ENCODE measurements at places on chromosomes 6 and 20.

DNA sequence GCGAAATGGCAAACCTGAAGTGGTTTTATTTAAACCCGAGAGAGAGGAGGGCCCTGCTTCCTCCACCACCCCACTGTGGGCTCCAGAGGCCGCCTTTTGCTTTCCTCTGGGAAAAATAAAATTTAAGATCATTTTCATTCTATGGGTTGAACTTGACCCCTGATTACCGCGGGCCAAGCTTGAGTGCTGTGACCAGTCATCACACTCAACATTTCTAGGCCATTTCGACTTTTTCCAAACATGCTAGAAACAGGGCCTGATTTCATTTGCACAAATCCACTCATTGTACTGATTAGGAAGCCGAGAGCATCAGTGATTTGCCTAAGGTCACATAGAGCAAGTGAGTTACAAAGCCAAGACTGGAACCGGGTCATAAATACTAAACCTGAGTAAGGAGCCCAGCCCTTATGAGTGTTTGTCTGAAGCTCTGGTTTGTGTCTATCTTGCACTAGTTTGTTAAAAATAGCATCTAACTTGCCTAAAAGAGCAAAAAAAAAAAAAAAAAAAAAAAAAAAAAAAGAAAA is 179.7 kb downstream of the DLL1 start:
- no peak for DNase-seq

- DNase-seq, result no peak
Measured at GRCh38 chr6:166010136-166010960, 157.3 kb downstream of the TBXT start.

DNA sequence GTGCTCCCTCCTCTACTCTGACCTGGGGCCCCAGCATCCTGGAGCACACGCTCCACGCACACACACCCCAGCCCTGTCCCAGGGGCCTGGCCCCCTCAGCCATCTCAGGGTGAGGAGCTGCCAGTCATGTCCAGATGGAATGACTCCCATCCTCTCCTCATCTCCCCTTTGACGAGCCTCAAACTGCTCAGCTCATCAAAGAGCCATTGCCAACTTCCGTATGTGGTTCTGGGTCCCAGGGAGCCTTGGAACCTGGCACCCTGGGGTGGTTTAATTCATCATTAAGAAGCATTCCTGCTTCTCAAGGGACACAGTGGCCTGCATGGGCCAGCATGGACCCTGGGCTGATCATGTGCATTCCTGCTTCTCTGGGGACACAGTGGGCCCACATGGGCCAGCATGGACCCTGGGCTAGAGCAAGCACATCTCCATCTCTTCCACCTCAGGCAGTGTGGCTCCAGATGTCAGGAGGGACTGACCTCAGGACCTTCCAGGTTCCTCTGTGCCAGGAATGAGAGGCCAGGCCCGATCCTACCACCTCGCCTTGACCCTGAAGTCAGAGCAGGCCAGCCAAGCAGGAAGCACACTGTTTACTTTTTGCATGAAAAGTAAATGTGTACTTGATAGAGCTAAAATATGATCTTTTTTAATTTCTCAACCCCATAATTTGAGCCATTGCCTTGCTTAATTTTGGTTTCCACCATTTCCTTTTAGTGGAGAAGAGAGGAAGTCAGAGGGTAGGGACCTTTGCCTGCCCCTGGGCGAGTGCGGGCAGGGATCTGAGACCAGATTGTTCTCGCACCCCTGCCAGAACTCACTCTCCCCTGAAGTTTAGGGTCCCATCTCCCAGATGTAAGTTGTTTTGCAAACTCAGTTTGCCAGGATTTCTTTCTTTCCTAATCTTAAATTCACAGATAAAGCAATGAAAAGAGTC is 26.1 kb downstream of the SPATA2 start:
- DNase-seq, result no peak

GRCh38 chr20:59821201-59821600 is 112.2 kb downstream of the SYCP2 start:
- no peak for DNase-seq

DNA sequence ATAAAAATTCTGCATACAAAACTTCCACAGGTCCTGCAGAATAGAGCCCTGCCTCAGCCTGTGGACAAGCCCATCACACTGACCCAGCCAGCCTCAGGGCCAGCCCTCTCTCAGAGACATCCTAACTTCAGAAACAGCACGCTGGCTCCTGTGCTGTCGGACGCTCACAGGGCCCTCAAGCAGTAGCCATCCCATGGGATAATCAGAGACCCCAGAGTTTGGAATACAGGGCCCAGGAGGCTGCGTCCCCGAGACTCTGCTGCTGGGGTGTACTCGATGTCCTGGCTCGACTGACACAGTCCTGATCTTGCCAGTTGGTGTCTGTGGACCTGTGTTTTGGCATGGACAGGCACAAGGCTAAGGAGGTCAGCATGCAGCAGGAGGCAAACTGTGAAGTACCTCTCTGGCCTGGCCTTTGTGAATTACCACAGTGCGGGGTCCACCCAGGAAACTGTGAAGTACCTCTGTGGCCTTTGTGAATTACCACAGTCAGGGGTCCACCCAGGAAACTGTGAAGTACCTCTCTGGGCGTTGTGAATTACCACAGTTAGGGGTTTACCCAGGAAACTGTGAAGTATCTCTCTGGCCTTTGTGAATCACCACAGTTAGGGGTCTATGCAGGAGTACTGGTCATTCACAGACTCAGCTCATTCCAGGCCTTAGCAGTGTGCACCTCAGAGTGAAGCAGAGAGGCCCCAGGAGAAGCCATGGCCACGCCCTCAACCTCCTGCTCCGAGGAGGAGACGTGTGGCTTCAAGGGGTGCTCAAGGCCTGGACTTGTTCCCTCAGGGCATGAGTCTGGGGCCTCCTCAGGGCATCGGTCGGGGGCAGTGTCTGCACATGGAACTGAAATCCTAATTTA is 212.4 kb downstream of the SYNDIG1 start:
- no peak for DNase-seq

DNA sequence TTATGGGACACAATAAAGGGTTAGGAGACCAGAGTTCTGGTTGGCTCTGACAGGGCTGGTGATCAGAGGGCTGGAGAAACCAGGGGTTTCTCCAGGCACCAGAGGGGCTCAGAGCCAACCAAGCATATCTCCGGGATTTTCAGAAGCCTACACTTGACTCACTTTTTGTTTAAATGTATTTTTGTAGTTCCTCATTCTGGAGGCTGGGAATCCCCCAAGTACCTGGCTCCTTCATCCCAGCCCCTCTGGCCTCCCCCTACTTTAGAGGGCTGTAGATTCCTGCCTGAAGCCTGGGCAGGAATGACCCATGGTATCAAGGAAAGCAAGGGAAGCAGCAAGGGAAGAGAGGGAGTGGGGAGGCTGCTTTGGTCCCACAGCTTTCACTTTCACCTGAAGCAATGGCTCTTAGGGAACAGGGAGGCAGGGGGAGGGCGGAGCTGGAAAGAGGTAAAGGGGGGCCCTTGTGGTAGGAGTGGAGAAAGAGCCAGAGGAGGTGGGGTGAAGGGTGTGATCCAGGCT is 973 bp downstream of the CD40 start:
- DNase-seq, result no peak

GRCh38 chr6:113829696-113830045 is 27.5 kb upstream of the MARCKS start:
- DNase-seq, result no peak

DNA sequence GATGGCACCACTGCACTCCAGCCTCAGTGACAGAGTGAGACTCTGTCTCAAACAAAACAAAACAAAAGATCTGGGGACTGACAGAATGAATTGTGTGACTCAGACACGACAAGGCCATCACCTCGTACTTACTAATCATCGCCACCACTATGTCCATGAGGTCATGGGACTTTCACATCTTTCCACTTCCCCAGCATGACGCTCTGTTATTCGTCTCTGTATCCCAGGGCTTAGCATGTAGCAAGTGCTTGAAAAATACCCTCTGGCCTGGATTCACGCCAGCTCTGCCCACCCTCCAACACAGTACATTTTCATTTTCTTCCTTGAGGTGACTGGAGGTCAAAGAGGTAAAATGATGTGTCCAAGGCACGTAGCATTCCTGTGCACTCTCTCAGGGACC is 27.8 kb downstream of the FGD2 start:
- peak; percentile 62 for DNase-seq

- no peak for DNase-seq
Measured at GRCh38 chr20:62824476-62825332, 7.9 kb downstream of the COL9A3 start.

GRCh38 chr20:39479196-39479810 is 517.2 kb downstream of the DHX35 start:
- no peak for DNase-seq

- DNase-seq, result no peak
Measured at GRCh38 chr6:31711233-31711632, 3.9 kb upstream of the LY6G6D start.

GRCh38 chr6:17497535-17498095 is 102.5 kb upstream of the FAM8A1 start:
- DNase-seq, result no peak

DNA sequence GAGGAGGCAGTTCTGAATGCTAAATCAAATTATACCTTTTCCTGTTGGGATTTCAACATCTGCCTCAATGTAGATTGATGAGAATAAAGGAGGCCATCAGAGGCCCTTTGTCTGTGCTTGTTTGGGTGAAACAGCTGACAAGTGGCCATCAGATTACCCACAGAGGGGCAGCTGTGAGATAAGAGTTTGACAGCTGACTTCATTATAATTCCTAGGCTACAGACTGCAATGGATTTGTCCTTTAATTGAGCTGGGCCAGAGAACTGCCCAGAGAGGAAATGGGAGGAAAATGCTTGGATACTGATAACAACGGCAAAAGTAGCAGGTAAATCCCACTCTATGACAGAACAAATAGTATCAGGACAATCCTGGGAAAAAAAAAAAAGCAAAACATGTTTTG is 649.4 kb downstream of the HDGFL1 start:
- no peak for DNase-seq

DNA sequence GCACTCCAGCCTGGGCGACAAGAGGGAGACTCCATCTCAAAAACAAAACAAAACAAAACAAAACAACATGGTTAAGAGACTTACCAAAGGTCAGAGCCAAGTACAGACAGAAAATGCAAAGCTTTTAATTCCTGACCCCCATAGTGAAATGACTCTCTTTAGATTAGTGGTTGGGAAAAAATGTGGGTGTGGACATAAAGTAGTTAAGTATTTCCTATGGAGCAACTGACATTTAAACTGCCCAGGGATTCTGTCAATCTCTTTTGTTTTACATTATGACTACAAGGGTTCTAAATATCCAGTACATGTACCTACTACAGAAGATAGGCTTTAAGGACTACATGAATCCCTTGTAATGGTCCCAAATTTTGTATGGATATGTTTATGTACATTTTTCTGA is 75.1 kb downstream of the IRAK1BP1 start:
- no peak for DNase-seq

DNA sequence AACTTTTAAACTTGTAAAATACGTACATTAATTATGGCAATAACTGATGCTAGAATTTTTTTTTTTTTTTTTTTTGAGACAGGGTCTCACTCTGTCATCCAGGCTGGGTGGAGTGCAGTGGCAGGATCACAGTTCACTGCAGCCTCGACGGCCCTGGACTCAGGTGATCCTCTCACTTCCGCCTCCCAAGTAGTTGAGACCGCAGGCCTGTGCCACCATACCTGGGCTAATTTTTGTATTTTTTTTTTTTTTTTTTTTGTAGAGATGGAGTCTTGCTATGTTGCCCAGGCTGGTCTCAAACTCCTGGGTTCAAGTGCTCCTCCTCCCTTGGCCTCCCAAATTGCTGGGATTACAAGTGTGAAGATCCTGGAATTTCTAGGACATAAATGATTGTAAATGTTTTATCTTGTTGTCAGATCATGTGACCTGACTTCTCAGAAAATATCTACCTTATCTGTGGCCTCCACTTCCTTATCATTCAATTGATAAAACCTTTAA is 2.2 kb upstream of the CD2AP start:
- DNase-seq, result no peak

GRCh38 chr6:11201015-11201414 is 31.5 kb downstream of the NEDD9 start:
- DNase-seq, result no peak

DNA sequence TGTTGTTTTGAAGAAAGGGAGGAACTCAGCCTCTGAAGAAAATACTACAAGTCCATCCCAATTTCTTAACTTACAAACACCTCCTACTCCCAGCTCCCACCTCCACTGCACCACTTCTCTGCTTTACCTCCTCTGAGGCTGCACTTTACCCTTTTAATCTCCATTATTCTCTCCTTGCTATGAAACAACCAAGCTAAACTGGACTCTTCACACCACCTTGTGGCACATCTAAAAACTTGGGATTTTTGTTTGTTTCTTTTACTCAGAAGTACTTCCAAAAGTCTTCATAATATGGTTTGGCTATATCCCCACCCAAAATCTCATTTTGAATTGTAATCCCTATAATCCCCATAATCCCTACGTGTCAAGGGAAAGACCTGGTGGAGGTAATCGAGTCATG is 142.2 kb downstream of the MOXD1 start:
- no peak for DNase-seq

DNA sequence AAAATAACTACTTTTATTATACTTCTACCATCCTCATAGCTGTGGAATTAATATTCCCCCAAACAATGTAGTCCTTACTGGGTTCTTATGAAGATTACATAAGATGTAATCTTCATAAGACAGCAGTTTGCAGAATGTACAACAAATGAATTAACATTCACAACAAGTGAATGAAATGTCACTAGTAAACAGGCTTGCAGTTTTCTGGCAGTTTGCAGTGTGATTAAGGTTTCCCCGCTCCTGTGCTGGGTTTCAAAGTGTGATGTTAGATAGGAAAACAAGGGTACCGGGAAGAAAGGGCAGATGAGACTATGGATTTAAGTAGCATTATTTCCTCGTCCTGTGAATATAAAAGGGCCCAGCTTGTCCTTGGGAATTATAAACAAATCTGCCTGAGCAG is 22.5 kb downstream of the ARFGEF3 start:
- no peak for DNase-seq

- no peak for DNase-seq
Measured at GRCh38 chr6:103925317-103925716, 934.4 kb downstream of the HACE1 start.
